Suppressor macrophage (primary cell): ENCODE measurements at places on chromosomes 5 and 9.

- DNase-seq = no peak
Measured at GRCh38 chr5:83925321-83925954, 204.8 kb upstream of the HAPLN1 start.

- DNase-seq = peak; percentile 9
Measured at GRCh38 chr5:60960591-60960990, 15.6 kb downstream of the NDUFAF2 start.

GRCh38 chr9:33794560-33794959 lies 801 bp upstream of the PRSS3 start:
- DNase-seq = no peak

GRCh38 chr9:132769906-132770769 lies 99.9 kb downstream of the GTF3C4 start:
- DNase-seq = peak; percentile 89

- DNase-seq = no peak
Measured at GRCh38 chr5:172642051-172642409, 967 bp downstream of the NEURL1B start.

DNA sequence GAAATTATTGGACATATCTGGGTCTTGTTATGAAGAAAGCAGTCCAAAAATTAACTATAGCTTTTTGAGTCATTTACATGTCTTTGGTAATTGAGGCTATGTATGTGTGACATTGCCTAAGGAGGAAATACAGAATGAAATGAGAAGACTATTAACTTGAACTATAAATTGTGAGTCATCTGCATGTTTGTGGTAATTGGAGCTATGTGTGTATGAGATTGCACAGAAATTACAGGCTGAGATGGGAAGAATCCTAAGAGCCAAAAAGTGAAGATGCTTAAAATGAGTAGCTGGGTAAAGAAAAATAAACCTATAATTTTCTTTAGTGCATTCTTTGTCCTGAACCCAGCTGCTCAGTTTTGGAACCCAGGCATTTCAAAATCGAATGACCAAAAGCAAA lies 747.6 kb upstream of the EDIL3 start:
- DNase-seq = no peak

- DNase-seq = no peak
Measured at GRCh38 chr5:135568246-135568645, 10.5 kb downstream of the CXCL14 start.

- DNase-seq = no peak
Measured at GRCh38 chr9:19114680-19115270, 12.1 kb upstream of the HAUS6 start.

- DNase-seq = peak; percentile 46
Measured at GRCh38 chr5:173035904-173036707, 20.0 kb upstream of the CREBRF start.

GRCh38 chr5:29984156-29984540 lies 1209.3 kb upstream of the CDH6 start:
- DNase-seq = no peak

- DNase-seq = no peak
Measured at GRCh38 chr9:135968083-135968476, 6.9 kb upstream of the UBAC1 start.

DNA sequence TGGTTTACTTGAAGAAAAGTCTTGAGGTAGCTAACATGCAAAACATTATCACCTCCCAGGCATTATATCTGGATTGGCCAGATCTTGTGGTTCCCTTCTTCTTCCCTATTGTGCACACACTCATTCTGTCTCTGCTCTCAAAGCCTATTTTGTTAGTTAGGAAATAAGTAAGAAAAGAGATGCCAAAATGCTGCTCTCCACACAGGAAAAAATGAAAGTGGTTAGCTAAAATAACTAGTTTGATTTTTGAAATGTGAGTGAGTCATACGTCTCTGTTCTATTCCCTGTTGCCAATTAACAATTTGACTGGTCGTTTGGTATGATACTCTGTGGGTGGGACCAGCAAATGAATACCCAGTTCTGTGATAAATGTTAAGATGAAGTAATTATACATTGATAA lies 28.1 kb downstream of the LMNB1 start:
- DNase-seq = no peak

GRCh38 chr5:109041317-109041716 lies 293.6 kb downstream of the FER start:
- DNase-seq = no peak

GRCh38 chr9:13278368-13279246 lies 885 bp downstream of the MPDZ start:
- no peak for DNase-seq
